HuH-7.5 (cell line): ENCODE measurements at places on chromosomes 13 and 19.

DNA sequence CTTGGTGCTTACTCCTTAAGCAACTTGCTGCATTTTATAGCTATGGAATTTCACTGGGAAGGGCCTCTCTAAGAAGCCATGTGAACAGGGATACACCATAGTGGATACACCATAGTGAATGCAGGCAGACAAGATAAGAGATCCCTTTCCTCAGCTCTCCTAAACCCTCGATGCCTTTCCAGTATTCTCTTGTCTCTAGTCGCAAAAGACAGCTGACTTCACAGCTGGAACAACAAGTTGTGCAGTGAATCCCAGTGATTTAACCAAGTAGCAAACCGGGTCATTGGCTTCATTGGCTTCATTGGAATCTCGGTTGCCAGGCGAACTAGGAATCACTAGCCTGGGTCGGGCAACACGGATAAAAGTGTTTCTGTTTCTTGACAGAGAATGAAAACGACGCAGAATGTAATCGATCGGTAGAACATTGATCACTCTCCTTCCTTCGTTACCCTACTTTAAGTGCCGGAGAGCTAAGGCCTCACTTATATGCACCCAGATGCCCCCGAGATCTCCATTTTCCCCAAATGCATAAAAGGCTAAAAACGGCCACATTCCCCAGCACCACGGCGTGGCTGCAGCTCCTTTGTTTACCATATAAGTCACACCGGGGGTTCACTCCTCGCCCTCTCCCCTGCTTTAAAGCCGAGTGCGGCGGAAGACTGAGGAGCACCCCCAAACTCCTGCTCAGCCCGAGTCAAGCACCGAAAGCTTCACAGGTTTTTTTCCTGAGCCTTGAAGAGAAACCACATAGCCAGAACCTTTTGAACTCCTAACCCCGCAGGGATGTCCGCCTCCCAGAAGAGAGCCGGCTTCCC is 674 bp downstream of the TRPC4 start:
- no peak for DNase-seq

DNA sequence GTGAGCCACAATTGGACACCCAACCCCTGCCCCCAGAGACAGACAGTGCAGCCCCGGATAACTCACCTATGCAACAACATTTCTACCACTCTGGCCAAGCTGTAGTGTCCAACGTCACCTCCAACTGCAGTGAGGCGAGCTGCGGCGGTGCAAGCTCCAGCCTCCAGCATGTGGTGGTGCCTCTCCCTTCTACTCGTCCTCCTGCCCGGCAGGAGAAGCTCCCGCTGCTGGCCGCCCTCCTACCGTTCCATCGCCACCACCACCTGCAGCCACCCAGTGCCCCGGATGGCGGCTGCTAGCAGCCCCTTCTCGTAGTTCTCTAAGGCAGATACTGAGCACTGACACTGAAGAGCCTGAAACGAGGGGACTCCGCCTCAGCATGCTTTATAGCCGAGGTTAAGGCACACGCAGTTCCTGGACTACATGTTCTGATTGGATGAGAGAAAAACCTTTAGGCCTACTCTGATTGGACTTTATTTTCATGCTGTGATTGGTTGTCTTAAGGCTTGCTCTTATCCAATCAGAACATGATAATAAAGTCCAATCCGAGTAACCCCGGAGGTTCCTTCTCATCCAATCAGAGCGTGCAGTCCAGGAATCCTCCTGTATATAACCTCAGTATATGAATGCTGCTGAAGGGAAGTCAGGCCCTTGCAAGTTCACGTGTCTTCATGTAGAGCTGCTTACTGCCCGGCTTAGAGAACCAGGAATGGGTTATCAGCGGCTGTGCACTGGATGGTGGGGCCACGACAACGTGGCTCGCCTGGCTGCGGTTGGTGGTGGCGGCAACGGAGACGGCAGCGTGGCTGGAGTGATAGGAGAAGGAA is 63.5 kb downstream of the TUBA3C start:
- DNase-seq = no peak

DNA sequence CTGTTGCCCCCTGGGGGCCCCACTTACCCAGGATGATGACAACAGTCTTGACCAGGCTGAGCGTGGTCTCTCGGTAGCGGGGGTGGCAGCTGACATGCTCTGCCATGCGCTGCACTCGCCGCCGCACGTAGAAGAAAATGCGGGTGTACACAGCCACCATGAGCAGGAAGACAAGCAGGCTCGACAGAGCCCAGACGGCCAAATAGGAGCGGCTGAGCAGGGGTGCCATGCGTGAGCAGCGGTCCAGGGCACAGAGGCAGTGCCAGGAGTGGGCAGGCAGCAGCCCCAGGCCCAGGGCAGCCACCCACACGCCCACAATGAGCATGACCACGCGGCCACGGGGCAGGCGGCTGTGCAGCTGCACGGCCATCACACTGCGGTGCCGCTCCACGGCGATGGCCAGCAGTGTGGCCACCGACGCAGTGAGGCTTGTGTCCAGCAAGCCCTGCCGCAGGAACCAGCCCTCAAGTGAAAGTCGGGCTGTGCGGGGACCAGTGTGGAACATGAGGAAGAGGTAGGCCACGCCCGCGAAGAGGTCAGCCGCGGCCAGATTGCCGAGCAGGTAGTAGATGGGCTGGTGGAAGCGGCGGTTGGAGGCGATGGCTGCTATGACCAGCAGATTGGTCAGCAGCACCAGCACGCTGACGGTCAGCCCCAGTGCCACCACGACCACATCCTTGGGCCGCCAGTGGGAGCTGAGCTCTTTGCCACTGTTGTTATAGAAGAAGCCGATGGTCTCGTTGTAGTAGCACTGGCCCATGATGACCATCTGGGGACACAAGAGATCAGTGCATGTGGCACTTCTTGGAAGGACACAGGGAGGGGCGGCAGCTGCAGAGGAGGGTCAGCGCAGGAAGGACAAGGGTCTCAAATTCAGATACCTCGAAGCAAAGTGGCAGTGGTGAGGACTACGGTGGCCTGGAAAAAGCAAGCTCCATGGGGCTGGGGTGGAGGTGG is 1.2 kb downstream of the LPAR2 start:
- DNase-seq = no peak

DNA sequence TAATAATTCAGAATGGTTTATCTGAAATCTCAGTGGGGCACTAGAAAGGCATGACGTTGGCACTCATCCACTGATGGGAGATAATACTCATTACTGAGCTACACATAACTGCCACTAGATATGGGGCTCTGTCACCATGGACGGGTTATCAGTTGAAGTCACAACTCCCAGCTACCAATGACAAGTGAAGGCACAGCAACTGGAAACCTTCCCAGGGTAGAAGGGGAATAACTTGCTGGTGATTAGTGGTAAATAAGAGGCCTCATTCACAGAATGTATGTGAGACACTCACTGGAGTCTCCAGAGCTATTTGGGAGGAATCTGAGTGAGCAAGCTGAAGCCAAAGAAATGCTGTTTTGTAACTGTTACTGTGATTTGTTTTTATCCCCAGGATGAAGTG is 249.6 kb downstream of the ENOX1 start:
- DNase-seq = no peak

- no peak for DNase-seq
Observed at GRCh38 chr13:95438297-95438696, 114.2 kb upstream of the CLDN10 start.

DNA sequence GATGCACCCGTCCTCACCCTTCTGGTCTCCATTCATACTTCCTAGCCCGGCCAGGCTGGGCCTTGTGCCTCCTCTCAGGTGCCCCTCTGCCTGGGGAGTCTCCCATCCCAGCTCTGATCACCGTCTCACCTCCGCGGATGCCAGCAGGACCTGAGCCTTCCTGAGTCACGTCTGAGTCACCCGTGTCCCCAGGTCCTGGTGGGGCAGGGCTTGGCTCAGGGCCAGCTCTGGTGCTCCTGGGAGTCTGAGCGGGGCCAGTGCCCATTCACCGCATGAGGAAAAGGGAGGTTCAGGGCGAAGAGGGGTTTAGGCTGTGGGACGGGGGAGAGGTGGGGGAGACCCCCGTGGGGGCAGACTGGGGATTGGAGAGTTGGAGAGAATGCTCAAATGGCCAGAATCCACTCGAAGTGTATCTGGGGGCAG is 593 bp downstream of the ATP8B3 start:
- DNase-seq = peak; percentile 70

GRCh38 chr19:17266589-17266974 is 661 bp upstream of the BABAM1 start:
- DNase-seq = no peak

GRCh38 chr19:34088292-34088691 is 84.0 kb upstream of the LSM14A start:
- no peak for DNase-seq

- no peak for DNase-seq
Observed at GRCh38 chr13:45339867-45340266, 1.1 kb downstream of the TPT1 start.

DNA sequence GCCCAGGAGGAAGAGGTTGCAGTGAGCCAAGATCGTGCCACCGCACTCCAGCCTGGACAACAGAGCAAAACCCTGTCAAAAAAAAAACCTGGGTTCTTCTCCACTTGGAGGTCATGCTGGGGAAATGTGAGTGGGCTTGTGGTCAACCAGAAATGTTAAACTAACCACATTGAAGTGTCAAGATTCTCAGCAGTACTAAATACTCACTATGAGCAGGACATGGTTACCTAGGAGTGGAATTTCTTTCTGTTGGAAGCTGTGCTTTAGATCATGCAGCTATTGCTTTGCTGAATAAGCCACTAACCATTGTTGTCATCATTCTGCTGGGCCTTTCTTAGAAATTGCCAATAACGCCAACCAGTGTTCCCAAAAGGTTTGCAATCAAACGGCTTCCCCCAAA is 253.3 kb upstream of the TSHZ3 start:
- DNase-seq = no peak

DNA sequence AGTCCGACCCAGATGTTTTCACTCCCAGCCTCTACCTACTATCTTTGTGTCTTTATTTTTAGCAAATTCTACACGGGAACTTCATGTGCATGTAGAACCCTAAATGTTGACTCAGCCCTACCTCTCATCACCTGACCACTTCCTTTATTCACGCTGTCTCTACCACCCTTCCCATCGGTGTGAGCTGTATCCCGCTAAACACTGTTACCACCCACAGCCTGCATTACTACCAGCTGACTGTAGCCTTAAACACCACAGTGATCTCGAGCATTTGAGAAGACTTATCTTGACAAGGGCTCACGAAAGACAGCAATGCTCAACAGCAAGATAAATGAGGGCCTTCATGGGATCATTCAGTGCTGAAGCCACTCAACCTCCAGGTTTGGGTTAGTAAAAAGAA is 15.1 kb downstream of the NCR1 start:
- DNase-seq = no peak

DNA sequence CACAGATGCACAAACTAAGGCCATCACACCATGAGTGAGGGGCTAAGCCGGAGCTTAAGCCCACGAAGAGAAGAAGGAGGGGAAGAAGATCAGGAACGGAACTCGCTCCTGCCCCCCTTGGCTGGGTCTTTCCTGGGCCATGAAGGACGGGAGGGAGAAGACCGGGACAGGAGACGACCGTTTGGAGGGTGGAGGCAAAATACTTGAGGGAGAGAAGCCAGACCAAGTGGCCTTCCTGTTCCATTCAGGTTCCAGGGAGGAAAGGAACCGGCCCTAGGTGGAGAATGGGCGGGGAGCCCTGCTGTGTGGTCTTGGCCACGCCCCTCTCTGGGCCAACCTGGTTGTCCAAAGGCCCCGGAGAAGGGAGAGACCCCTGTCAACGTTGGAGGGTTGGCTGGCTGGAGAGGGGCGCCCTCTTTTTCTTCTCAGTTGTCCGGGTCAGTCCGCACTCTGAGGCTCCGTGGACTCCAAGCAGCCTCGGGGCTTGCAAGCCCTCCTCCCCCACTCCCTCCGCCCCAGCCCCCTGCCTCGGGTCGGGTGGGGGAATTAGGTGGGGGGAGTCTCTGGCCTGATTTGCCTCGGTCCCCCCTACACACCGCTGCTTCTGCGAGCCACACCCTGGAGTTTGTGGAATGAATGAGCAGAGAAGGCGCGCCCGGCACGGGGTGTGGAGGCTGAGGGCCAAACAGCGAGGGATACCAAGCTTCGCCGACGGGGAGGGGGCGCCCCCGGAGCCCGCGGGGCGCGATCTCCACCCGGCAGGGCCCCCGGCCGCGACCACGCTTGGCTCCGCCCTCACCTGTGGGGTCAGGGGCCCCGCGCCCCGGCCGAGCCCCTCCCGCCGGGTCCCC is 757 bp downstream of the FBN3 start:
- peak; percentile 69 for DNase-seq

- DNase-seq = no peak
Observed at GRCh38 chr19:32130332-32130731, 215.1 kb upstream of the ZNF507 start.

GRCh38 chr19:30425885-30426838 is 54.0 kb downstream of the ZNF536 start:
- DNase-seq = no peak

GRCh38 chr13:46134961-46135522 is 30.2 kb upstream of the CPB2 start:
- DNase-seq = peak; percentile 23

DNA sequence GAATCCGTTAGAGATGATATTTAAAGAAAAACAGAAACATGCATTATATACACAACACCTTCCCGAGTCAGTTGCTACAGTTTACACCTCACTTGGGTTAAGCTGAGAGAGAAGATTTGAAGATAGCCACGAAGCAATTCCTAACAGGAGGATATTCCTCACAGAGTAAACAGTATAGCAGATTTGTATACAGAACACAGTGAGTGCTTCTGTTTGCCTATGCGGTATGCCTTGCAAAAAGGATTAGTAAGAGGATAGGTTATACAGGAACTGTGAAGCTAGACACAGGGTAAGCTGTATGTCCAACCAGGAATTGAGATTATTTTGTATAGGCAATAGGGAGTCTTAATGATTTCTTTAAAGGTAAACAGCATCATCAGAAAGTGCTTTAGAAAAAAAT is 471.8 kb downstream of the LIG4 start:
- no peak for DNase-seq

- DNase-seq = no peak
Observed at GRCh38 chr19:12628040-12629022, 17.6 kb downstream of the ZNF791 start.

DNA sequence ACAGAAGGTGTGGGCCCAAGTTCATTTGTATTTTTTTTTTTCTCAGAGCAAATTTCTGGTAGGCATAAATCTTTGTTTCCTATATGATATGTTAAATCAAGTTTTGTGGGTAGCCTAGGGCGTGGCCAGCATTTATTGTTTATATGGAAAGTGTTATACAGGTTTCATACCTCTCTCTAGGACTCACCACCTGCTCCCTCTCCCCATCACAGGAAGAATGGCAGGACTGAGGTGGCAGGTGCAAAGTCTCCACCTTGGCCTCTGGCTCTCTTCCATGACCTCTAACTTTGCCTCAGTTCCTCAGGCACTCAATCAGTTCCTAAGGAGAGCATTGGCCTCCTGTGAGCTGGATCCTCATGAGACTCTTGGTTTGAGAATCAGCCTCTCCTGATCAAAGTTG is 172.3 kb upstream of the TSC22D1 start:
- DNase-seq = no peak

DNA sequence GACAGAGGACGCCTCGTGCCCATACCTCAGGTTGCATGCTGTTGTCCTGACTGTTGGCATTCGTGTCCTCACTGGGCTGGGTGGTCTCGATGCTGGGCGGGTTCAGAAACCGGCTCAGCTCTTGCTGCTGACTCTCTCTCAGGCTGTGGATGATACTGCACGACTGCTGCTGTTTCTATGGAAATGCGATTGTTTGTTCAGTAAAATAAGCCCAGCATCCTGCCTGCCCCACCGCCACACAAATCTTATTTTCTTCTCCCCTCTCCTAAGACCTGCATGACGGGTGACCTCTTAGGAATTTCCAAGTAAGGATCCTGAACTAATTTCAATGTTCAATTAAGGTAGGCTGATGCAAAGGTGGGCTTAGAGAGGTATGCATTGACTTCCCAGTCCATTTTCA is 356.5 kb downstream of the NALCN start:
- no peak for DNase-seq
